ENCODE measurements at places on chromosomes 6 and 20.

DNA sequence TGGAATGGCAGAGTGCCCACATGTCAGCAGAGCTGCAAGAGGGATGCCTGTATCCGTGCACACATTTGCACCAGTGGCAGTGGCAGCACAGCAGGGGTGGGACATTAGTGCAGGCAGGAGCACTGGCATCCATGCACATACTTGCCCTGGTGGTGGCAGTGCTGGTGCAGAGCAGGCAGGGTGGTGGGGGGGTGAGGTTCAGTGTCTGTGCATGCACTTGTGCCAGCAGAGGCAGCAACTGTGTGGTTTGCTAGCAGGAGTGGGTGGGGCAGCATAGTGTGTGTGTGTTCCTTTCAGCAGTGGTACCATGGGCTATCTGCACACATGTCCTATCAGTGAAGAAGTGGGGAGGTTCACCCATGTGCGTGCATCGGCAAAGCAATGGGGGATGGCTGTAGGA lies 151.6 kb downstream of the EPM2A start:
- DNase-seq, result no peak

DNA sequence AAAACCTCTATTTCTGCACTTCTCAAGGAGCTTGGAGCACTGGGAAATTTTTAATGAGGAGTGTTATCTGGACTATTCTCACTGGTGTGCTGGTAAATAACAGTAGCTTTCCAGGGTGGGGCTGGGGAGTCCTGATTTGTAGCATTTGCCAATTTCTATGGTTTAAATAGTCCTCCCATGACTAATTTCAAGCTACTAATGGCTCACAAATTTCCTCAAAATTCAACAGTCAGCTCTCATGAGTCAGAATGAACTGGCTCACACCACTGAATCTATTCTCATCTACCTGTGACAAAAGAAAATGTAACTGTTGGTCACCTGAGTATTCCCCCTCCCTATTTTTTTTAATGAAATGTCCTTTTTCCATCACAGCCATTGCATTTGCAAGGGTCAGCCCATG lies 449.6 kb downstream of the KIF16B start:
- DNase-seq, result no peak

GRCh38 chr20:11740975-11741374 lies 176.7 kb upstream of the BTBD3 start:
- no peak for DNase-seq

DNA sequence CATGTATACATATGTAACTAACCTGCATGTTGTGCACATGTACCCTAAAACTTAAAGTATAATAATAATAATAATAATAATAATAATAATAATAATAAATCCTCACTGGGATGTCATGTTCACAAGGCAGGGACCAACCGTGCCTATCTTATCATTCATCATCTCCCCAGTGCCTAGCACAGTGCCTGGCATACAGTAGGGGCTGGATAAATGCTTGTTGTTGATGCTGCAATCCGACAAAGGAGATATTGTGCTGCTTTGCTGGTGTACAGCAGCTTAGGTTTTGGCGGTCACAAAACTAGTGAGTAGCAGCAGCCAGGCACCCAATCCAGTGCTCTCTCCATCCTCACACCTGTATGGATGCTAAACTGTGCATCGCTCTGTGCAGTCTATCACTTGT lies 94.1 kb upstream of the ASF1A start:
- DNase-seq, result no peak

GRCh38 chr6:165729307-165729936 lies 66.4 kb upstream of the PDE10A start:
- DNase-seq, result peak; percentile 71

DNA sequence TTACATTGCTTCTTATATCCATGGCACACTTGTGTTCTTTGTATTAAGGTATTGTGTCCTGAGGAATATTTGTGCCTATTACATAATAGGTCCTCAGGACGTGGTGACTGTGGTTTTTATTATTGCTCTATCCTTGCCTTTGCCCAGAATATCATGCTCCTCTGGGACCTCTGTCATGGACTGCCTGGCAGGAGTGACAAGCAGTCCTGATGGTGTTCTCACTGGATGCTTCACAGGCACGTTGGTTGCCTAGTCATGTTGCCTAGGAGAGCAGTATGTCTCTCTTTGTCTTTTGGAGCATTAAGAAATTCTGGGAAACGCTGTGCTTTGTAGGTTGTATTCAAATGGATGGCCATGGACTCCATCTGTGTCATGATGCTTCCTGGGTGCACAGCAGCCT lies 24.7 kb upstream of the MROH8 start:
- DNase-seq, result no peak

- no peak for DNase-seq
Observed at GRCh38 chr6:152164957-152165356, 357.5 kb downstream of the ESR1 start.

- no peak for DNase-seq
Observed at GRCh38 chr20:23326774-23327173, 23.8 kb upstream of the NXT1 start.

DNA sequence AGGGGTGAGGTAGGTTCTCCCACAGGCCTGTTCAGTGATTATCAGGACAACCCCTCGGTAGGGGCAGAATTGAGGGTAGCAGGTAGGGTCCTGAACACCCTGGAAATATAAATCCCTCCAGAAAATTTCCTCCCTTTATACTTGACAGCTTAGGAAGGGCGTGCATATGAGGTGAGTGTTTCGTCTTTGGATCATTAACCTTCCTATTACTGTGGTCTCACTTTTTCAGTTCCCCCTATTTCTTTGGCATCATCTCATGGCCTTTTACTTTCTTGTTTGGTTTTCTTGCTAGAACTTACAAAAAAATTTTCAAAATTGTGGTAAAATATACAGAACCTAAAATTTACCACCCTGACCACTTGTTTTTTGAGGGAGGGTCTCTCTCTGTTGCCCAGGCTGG lies 18.7 kb upstream of the EPB41L1 start:
- no peak for DNase-seq

DNA sequence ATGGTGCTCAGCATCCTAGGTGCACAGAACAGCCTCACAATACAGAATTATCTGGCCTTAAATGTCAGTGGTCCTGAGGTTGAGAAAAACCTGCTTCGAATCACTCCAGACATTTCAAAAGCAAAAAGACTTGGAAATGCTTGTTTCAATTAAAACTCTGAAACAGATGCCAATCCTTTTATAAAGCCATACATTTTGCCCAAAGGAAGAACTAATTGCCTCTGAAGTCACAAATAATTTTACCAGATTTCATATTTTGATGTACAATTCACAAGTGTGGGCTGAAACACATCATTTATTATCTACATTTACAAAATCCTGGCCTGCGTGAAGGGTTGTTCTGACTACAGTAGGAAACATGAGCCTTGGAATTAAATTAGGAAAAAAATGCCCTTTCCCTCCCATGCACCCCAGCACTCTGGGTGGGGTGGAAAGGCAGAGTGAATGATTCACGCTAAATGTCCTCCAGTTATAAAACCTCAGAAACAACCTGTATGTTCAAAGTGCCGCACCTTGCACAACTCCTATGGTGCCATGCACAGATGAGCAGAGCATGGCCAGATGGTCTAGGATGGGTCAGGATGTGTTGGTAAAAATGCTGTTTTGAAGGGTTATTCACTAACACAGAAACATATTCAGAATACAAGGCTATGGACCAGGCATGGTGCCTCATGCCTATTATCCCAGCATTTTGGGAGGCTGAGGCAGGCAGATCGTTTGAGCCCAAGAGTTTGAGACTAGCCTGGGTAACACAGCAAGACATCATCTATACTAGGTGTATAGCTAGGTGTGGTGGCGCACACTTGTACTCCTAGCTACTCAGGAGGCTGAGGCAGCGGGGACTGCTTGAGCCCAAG lies 87.0 kb downstream of the ZMYND8 start:
- no peak for DNase-seq

DNA sequence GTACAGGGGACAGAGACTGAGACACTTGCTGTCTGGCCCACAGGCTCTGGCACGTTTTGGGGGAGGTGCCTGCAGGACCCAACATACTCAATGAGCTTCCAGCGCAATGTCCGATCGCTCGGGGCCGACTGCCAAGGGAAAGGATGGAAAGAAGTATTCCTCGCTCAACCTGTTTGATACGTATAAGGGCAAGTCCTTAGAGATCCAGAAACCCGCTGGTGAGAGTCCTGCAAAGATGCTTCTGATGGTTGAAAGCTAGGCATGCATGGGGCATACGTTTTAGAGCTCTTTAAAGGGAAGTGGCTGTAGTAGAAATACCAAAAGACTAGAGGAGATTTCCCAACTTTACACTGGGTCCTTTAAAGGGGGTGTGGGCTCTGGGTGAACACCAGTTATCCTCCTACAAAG lies 2.2 kb downstream of the PRRC2A start:
- no peak for DNase-seq
